ENCODE measurements at places on chromosomes 11 and 22.

GRCh38 chr11:72683782-72684200, 9.6 kb upstream of the PDE2A start:
- DNase-seq = peak; percentile 81

GRCh38 chr11:131681920-131682319, 311.5 kb downstream of the NTM start:
- no peak for DNase-seq

DNA sequence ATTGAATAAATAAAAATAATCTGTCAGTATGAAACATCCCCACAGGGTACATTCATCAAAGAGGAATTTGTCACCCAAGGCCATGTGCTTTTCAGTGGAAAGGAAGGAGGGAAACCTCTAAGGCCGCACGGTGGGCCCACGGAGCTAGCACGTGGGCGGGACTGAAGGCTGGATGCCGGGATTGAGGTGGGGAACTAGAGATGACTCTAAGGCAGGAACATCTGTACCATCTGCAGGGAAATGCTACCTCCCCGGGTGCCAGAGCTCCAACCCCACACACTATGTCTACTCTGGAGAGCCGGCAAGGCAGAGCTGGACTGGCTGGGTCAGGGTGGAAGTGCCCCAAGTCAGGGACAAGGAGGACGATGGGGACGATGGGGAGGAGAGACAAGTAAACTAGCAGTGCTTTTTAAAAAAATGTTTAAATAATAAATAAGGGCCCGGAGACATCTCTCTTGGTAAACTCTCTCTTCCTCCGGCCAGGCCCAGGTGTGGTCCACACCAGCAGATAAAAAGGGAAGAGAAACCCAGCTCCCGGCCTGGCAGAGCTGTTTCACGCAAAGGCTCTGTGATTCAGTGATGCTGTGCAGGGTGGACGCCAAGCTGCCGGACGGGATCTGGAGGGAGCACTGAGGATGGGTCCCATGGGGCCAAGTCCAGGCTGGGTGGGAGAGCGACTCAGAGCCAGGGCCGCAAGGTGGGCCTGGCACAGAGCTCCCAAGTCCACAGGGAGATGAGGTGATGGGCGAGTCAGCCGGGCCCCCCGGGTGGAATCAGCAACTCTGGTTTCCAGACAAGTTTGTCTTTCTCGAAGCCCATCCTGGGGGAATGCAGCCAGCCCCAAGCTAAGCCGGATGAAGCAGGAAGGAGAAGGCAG, 5.8 kb downstream of the LIF start:
- DNase-seq = no peak

GRCh38 chr11:105023003-105023402, at the start of gene CASP5:
Gene CASP5 (minus strand): TSS chr11:105023168. CDS start chr11:105023136, 32 bp downstream.
- DNase-seq = no peak

DNA sequence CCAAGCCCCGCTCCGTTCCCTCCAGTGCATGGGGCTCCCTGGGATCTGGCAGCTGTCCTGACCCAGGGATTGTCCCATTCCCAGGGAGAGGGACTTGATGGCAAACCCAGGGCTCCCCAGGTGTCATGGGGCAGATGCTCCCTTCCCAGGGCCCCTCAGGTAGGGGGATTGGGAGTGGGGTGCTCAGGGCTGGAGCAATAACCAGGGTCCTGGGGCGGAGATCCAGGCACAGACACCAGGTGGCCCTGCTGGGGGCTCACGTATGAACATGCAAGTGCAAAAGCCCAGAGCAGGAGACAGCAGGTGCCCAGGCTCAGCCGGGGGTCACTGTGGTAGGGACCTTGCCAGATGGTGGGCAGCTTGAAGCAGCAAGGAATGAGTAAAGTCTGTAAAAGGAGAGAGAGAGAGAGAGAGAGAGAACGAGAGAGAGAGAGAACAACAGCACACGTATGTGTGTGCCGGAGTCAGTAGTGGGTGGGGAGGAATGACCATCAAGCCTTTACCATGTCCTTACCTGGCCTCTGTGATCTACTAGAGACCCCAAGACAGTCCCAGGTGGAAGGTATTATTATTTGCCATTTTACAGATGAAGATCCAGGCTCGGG, 19.3 kb upstream of the MPPED1 start:
- DNase-seq = no peak
